Activated CD8-positive, alpha-beta memory T cell treated with anti-CD3 and anti-CD28 coated beads for 1 hour (primary cell): ENCODE measurements at places on chromosomes 16 and 17.

DNA sequence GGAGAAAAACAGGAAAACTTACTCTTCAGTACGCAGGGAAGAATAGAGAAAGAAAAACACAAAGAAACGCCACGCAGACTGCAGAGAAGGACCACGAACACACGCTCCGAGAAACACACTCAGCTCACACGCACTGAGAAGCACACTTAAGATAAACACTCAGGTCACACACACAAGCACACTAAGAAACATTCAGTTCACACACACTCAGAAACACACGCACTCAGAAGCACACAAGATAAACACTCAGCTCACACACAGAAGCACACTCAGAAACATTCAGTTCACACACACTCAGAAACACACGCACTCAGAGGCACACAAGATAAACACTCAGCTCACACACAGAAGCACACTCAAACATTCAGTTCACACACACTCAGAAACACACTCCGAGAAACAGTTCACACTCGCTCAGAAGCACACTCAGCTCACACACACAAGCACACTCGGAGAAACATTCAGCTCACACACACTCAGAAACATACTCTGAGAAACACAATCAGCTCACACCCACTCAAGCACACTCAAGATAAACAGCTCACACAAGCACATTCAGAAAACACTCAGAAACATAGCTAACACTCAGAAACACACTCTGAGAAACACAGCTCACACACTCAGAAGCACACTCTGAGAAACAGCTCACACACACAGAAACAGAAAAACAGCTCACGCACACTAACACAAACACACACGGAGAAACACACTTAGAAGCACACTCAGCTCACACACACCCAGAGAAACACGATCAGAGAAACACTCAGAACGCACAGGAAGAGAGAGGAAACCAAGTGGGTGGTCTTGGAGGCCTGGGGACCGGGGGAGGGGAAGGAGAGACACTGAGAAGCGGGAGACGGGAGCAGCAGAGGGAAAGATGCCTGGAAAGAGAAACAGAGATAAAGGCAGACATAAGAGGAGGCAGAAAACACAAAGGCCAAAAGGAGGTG, 908 bp downstream of the TMEM98 start:
- no peak for DNase-seq

DNA sequence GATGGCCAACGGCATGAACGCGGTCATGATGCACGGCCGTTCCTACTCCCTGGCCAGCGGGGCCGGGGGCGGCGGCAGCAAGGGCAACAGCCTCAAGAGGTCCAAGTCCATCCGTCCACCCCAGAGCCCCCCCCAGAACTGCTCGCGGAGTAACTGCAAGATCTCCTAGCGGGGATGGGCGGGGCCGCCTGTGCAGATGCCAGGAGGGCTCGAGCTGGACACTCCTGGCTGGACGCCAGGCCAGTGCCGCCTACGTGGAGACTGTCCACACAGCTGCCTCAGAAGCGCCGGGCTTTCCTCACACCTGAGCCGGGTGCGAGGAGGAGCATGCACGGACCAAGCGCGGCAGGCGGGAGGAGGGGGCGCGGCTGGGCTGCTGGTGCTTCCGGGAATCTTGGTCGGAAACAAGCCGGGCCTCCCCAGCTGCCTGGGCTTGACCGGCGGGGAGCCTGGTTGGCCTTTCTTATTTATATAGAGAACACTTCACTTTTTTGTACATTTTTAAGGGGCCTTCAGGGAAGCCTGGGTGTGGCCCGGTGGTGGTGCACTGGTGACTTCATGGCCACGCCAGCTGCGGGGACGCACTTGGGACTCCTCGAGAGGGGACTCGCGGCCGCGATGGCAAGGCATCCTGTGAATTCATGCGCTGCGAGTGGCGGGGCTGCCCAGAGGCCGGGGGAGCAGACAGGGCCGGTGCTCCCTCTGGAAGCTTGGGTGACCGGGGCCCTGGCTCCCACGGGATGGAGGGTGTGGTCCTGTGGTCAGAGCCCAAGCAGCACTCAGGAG, 3.1 kb upstream of the WFIKKN1 start:
- DNase-seq: no peak

GRCh38 chr17:40686192-40686591, 17.4 kb downstream of the KRT24 start:
- DNase-seq: no peak

- no peak for DNase-seq
Measured at GRCh38 chr16:75267631-75268264, 16.3 kb upstream of the BCAR1 start.

- DNase-seq: no peak
Measured at GRCh38 chr16:78720416-78720815, 621.0 kb downstream of the WWOX start.

GRCh38 chr17:48427598-48427997, 2.4 kb downstream of the SKAP1 start:
- DNase-seq: peak; percentile 32

- DNase-seq: no peak
Measured at GRCh38 chr16:7366041-7366440, 33.4 kb downstream of the RBFOX1 start.

- DNase-seq: no peak
Measured at GRCh38 chr16:72568502-72568901, 396.5 kb upstream of the PMFBP1 start.

DNA sequence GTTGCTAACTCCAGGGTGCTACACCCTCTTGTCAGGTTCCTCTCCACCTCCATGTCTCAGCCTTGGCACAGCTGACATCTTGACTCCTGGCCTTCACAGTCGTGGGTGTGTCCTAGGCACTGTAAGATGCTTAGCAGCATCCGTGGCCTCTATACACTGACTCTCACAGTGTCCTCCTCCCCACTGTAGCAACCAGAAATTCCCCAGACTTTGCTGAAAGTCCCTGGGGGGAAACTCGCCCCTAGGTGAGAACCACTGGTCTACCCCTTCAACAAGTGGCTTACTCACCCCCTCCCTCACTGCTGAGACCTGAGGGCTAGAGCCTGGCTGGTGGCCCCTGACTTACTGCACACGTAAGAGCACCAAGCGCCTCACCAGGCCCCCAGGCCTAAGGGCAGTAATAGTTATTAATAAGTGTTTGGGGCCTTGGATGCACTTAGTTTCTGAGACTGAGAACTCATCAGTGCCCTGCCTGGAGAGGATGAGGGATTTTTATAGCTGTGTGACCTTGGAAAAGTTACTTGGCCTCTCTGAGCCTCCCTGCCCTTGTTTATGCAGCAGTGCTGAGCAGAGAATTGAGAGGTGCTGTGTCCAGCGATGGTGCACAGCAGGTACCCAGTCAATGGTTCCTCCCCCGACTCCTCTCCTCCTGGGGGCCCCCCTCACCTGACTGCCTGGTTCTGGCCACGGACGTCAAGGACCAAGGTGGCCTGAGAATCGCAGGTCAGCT, 67.1 kb downstream of the RMI2 start:
- no peak for DNase-seq

GRCh38 chr17:79991924-79992648, 43.6 kb downstream of the TBC1D16 start:
- no peak for DNase-seq

DNA sequence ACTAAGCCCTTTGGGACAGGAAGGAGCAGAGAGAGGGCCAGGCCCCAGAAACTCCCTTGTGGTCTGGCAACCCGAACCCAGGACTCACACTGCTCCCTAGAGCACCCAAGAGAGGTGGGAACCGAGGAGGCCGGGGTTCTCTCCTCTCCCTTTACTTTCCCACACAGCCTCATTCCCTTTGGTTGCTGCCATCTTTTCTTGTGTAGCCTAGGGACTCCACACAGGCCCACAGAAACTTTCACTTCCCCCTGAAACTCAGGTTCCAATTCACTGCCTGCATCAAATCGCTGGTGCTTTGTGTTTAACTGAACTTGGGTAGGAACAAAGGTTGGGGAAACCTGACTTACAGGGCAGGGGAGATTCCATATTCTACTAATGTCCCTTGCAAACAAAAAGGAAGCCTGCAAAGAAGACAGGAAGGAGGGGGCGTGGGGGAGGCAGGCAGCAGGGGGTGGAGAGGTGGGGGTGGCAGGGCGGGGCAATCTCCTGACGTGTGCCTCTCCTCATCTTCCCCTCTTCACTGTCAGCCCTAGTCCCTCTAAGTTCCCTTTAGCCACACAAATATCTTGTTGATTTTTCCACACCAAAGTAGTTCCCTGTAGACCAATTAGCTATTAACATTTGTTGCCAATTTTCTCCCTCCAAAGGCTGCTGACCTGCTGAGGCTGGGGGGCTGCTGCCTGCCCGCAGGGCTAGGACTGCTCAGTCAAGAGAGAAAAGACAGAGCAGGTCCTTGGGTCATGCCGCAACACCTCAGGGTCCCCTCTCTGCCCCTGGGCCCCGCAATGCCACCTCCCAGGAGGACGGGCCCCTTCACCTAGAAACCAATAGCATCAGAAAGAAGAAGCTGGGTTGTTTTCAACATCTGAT, 8.0 kb downstream of the ST3GAL2 start:
- no peak for DNase-seq

- no peak for DNase-seq
Measured at GRCh38 chr17:39335704-39336223, 65.7 kb downstream of the FBXL20 start.
